Panc1 (cell line): ENCODE measurements at places on chromosomes 2 and 18.

DNA sequence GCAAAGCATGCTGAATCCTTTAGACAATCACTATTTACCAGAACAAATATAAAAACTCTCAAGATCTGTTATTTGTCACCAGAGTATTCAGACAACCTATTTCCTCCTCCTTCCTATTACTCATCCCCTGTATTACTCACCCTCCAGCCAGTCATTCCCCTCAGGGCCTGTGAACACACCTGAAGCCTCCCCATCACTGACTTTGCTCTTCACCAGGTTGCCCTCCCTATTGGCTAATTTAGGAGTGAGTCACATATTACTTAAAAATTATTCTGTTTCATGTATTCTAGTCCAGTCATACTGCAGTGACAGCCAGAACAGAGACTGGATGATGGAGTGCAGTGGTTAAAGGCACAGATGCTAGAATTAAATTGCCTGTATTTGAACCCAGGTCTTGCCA is 3.7 kb upstream of the ATG16L1 start:
- H3K27me3 ChIP-seq: no peaks in the 10 kb centered on the region
- no peak overlapping the region for H3K4me3 ChIP-seq
- no peaks in the 10 kb centered on the region; the same call in 1 of the 2 replicates for H3K36me3 ChIP-seq
- H3K27ac ChIP-seq: 0 out of 2 replicates have a peak overlapping the region, but pooled peaks have one; percentile 26

DNA sequence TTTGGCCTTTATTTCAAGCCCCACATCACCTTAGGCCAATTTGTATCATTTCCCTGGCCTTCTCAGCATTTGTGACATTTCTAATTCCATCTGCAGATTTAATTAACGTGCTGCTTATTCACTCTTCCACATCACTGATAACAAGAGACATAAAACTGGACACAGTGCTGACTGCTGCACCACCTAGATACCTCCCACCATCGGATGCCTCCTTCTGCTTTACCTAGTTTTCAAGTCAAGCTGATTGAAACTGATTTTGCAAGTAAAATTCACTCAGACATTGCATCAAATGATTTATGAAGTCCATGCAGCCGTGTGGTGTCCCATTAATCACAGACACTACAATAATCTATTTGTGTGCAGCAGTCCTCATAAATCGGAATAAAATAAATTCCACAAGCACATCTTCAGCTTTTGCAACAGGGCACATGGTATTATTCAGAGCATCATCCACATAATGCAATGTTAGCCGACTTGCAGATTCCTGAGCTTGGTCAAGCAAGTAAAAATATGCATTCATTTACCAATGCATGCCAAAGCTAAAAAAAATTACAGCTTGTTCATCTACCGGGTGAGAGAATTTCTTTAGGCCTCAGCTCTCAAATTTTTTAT is 15.9 kb upstream of the CRIM1 start:
- no peaks in the 10 kb centered on the region for H3K36me3 ChIP-seq
- no peak overlapping the region for H3K4me3 ChIP-seq
- peaks cover 22% of the 10 kb centered on the region for H3K4me1 ChIP-seq

- peaks cover 17% of the 10 kb centered on the region for H3K4me1 ChIP-seq
- H3K27me3 ChIP-seq: no peaks in the 10 kb centered on the region
- H3K36me3 ChIP-seq: no peaks in the 10 kb centered on the region
- no peak overlapping the region for H3K4me3 ChIP-seq
- no peak for DNase-seq
These were observed 67.1 kb downstream of the PXDN start for GRCh38 chr2:1676913-1677820.

GRCh38 chr2:30197570-30198192 is 33.7 kb upstream of the LBH start:
- no peak overlapping the region for H3K27ac ChIP-seq
- no peaks in the 10 kb centered on the region for H3K4me1 ChIP-seq
- peaks cover 2% of the 10 kb centered on the region for H3K27me3 ChIP-seq
- H3K36me3 ChIP-seq: no peaks in the 10 kb centered on the region

GRCh38 chr2:168939061-168939460 is 38.0 kb downstream of the G6PC2 start:
- H3K4me3 ChIP-seq: no peak overlapping the region
- H3K4me1 ChIP-seq: no peaks in the 10 kb centered on the region
- H3K36me3 ChIP-seq: no peaks in the 10 kb centered on the region

DNA sequence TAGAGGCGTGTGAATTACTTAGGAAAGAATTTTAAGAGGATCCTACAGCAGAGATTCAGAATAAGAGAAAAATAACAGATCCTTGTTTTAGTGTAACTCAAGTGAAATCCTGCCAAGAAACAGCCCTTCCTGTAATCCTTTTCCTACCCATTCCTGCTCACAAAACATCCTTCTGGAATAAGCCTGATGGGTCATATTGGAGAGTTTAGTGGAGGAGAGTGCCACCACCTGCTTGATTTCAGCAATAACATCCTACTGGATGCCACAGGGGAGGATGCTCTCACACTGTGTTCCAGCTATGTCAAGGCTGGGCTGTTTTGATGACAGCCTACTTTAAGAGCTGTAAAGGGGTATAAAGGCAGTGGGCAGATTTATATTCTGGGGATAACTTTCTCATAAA is 54.8 kb upstream of the CCDC178 start:
- H3K27me3 ChIP-seq: no peaks in the 10 kb centered on the region
- no peak overlapping the region for H3K27ac ChIP-seq
- DNase-seq: peak; percentile 17

- DNase-seq: no peak
- no peak overlapping the region for H3K27ac ChIP-seq
- no peak overlapping the region for H3K4me3 ChIP-seq
- no peaks in the 10 kb centered on the region for H3K36me3 ChIP-seq
These were observed 195.3 kb upstream of the EPHA4 start for GRCh38 chr2:221767106-221768012.

DNA sequence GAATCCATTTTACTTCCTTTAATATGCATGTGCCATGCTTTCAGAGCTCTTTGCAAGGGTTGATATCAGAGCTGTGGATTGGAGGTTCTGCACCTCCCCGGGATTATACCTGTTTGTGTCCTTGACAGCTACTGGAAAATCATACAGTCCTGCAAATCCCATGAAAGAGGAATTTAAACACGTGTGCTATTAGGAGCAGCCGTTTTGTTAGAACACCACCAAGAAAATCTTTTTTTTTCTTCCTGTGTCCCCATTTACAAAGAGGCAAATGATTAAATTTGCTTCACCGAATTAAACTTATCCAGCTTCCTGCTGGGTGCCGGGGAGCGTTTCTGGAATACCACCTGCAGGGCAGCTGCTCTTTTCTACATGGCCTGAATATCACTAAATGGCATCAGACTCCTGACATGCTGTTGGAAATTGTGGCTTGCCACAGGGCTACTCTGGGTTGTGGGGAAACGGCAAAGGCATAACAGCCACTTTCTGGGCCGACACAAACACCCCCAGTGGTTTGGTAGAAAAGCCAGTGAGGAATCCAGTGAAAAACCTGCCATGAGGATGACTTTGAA is 23.4 kb upstream of the SOX11 start:
- H3K4me1 ChIP-seq: no peaks in the 10 kb centered on the region
- no peaks in the 10 kb centered on the region for H3K27me3 ChIP-seq
- no peaks in the 10 kb centered on the region for H3K36me3 ChIP-seq

- H3K27me3 ChIP-seq: no peaks in the 10 kb centered on the region
- DNase-seq: no peak
- H3K4me1 ChIP-seq: peaks cover 3% of the 10 kb centered on the region
- H3K36me3 ChIP-seq: peaks cover 7% of the 10 kb centered on the region; the same call in 1 of the 2 replicates
These were observed 167.2 kb downstream of the ANTXR1 start for GRCh38 chr2:69180227-69180626.

DNA sequence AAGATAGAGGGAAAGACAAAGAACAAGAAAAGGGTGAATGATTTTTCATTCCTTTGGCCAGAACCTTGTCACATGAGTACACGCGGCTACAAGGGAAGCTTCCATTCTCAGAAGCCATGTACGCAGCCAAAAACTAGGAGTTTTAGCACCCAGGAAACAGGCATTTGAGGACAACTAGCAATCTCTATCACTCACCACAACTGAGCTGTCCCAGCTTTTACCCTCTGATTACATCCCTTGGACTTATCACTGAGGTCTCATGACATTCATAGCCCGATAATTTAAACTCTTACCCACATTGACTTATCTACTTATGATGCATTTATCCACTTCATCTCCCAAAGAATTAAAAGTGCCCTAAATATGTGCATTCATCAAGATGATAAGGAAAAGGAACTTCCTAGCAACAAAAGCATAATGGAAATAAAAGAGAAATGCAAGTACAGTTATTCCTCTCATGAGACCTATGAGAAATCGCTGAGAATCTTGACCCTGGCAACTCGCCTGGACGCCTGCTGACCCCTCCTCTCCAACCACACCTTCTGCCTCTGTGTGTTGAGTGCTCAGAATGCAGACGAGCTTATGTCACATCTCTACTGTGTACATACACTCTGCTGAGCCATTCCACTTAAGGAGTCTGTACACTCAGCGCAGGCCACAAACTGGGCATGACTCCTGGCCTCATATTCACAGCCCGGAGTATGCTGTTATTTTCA is 28.7 kb upstream of the MFSD6 start:
- H3K4me3 ChIP-seq: no peak overlapping the region
- H3K27ac ChIP-seq: no peak overlapping the region
- H3K27me3 ChIP-seq: no peaks in the 10 kb centered on the region
- no peaks in the 10 kb centered on the region for H3K36me3 ChIP-seq

DNA sequence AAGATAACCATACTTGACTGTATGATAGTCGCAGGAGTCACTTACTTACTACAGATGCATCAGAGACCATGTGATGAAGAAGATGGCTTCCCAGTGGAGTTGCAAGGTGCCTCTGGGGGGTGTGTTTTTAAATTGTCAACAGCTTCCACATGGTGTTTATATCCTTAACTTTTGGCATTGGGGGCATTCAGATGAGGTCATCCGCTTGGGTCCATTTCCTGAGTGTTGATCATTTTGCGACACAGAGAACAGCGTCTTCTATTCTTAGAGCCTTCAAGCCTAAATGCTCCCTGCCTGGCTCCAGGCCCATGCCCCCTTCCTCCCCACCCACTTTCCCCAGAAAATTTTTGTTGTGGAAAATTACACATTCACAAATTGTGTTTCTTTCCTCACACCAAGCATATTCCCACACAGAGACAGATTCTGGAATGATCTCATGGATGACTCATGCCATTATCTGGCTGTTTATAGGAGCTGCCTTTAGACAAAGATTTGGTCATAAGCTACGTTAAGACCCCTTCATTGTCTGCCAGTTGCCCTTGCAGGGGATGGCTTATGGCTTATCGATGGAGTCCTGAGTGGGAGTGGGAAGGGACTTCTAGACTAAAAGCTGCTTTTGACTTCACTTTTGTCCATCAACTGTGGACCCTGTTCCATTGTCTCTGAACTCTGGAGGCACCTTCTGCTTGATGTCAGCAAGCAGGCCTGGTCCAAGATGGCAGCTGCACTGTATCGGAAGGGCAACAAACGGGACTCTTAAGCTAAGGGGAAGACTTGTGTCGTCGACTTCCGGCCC is 91.8 kb downstream of the CABLES1 start:
- no peak overlapping the region for H3K4me3 ChIP-seq
- no peak for DNase-seq
- no peaks in the 10 kb centered on the region for H3K27me3 ChIP-seq
- 0 out of 2 replicates have a peak overlapping the region, but pooled peaks have one; percentile 8 for H3K27ac ChIP-seq

DNA sequence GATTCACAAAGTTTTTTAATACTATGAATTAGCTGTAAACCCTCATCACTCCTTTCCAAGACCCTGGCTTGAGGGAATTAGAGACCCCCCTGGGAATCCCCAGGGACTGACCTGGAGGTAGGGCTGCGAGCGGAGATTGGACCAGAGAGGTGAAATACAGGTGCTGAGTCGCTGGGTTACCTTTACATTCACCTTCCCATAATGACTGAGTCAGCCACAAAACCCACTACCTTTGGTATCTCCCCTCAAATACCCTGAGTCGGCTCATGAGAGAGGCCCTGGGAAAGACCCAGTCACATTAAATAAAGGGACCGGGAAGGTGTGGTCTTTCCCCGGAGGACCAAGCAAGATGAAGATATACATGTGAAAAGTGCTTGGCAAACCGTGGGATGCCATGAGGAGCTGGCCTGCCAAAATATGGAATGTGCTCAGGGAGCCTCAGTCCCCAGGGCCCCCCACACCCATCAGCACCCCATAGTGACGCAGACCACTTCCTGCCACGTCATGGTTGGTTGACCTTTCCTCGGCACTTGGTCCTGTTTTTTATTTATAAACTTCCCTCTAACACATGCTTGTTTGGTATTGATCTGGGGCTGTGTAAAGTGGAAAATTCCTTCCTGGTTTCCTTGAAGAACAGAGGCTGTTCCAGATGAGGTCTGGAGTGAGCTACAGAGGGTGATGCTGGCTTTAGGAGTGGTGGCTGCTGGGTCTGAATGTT is 51.4 kb downstream of the IL1RL2 start:
- no peaks in the 10 kb centered on the region for H3K4me1 ChIP-seq
- no peak overlapping the region for H3K4me3 ChIP-seq
- no peaks in the 10 kb centered on the region for H3K36me3 ChIP-seq
- H3K27ac ChIP-seq: no peak overlapping the region
- no peak for DNase-seq

DNA sequence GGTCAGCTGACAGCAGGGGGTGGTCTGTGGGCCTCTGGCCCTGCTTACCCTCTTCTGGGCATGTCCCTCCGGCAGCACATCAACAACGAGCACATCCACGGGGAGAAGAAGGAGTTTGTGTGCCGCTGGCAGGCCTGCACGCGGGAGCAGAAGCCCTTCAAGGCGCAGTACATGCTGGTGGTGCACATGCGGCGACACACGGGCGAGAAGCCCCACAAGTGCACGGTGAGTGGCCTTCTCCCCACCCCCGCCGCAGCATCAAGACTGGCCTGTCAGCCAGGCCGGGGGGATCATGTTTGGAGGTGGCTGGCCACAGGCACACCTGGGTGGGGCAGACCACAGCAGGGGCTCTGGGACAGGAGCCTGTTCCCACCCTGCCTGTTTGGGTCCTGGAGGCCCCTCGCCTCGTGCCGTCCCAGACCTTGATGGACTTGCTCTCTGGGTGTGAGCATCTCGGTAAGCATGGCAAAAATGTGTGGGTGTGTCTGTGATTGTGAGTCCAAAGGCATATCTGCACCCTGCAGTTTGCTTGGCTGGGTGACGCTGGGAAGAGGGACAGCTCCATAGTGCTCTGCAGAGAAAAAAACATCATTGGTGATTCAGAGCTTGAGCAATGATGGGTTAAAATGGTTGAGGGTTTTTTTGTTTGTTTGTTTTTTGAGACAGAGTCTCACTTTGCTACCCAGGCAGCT is 242.8 kb downstream of the GLI2 start:
- H3K27ac ChIP-seq: no peak overlapping the region
- H3K27me3 ChIP-seq: no peaks in the 10 kb centered on the region
- no peak for DNase-seq
- H3K4me3 ChIP-seq: no peak overlapping the region

DNA sequence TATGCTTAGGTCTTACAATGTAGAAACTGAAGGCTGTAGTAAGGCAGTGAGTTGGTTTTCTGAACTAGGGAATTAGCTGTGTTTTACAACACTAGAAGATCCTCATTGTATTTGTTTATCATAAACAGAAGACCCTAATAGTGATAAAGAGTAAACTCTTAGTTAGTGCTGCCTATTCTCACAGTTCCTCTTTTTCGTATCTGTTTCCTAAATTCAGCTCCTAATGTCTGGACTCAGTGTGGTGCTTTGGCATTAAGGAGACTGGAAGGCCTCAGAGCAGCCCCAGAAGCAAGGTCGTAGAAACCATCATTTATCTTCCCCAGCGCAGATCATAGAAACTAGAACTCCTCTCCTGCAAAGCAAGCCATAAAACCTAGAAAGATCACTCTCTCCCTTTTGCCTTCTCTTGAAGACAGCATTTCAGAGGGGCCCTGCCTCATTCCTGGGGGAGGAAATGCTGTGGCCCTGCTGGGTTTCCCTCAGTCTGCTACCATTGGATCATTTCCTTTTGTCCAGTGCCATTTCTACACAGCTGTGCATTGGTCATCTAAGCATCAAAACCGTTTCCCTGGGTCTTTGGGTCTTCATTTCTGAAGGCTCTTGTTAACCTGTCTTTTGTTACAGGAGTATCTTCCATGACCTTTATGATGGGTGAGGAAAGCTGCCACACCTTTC is 4.7 kb downstream of the ACP1 start:
- no peak for DNase-seq
- peaks cover 12% of the 10 kb centered on the region for H3K4me1 ChIP-seq
- H3K27ac ChIP-seq: no peak overlapping the region
- H3K27me3 ChIP-seq: no peaks in the 10 kb centered on the region
- H3K36me3 ChIP-seq: peaks cover 10% of the 10 kb centered on the region
